Left lung (tissue), 14 donors: ENCODE measurements at places on chromosomes 12 and 14. TPM values are rescaled to one million over a fixed set of nuclear protein-coding genes. Genes with fewer than 3 reads are reported as not detected.
A peak's percentile ranks its signal among the peaks of the same experiment; 100 is the strongest.

- no peaks in the 10 kb centered on the region for H3K27me3 ChIP-seq
- H3K27ac ChIP-seq = peak overlapping the region; percentile 100
- H3K4me1 ChIP-seq = peaks cover 25% of the 10 kb centered on the region
- DNase-seq = no peak
- H3K36me3 ChIP-seq = no peaks in the 10 kb centered on the region
Observed at GRCh38 chr12:49189731-49190716, 1.1 kb upstream of the TUBA1A start.

Gene GLIPR1L1
- not detected for total RNA-seq

GRCh38 chr14:30873308-30874119 lies 845 bp upstream of the COCH start:
- peaks cover 76% of the 10 kb centered on the region for H3K27me3 ChIP-seq
- no peaks in the 10 kb centered on the region for H3K36me3 ChIP-seq
- no peak for DNase-seq

- no peak for DNase-seq
- H3K36me3 ChIP-seq = no peaks in the 10 kb centered on the region
- H3K27ac ChIP-seq = no peak overlapping the region
Observed at GRCh38 chr12:3881281-3881950, 8.2 kb upstream of the PARP11 start.

GRCh38 chr12:109463756-109464155 lies 13.3 kb downstream of the KCTD10 start:
- no peak overlapping the region for H3K4me3 ChIP-seq
- no peaks in the 10 kb centered on the region for H3K27me3 ChIP-seq
- DNase-seq = no peak
- H3K27ac ChIP-seq = peak overlapping the region; percentile 94
- no peaks in the 10 kb centered on the region for H3K36me3 ChIP-seq

DNA sequence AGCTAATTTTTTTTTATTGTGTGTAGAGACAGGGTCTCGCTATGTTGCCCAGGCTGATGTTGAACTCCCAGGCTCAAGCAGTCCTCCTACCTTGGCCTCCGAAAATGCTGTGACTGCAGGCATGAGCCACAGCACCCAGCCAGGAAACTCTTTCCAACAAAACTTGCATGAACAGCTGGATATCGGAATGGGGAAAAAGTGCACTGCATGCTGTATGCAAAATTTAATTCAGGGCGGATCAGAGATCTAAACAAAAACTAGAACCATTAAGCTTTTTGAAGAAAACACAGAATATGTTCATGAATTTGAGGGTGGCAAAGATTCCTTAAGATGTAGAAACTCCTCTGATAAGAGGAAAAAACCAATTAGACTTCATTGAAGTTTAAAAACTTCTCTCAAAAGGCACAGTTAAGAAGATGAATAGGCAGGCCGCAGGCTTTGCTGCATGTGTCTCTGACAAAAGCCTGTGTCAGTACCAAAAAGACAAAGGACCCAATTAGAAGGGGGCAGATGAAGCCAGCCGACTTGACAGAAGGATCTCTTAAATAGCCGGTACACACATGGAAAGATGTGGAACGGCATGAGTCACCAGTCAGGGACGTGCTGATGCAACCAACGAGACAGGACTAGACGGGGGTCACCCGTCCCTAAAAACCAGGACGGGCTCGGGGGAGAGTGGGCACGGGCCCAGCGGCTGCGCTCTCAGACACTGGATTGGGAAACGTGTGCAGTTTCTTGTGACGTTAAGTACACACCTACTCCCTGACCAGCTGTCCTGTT lies 34.8 kb upstream of the MMP17 start:
- H3K4me3 ChIP-seq = no peak overlapping the region
- no peak for DNase-seq
- no peaks in the 10 kb centered on the region for H3K27me3 ChIP-seq
- H3K27ac ChIP-seq = no peak overlapping the region
- no peaks in the 10 kb centered on the region for H3K36me3 ChIP-seq
- H3K4me1 ChIP-seq = peaks cover 11% of the 10 kb centered on the region

DNA sequence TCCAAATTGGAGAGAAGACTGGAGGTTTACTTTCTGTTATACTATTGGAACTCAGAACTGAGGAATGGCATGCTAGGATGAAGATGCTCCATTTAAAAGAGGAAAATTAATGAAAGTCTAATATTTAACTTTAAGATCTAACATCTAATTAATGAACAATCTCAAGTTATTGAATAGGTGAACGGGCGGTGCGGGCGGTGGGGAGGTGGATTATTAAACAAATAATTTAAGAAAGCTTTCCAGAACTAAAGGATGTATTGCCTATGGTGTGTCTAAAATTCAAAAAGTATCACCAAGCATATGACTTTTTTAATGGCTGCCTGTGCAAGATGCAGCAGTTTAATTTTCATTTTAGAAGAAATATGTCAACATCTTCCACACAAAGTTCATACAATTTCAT lies 1747.1 kb upstream of the SEL1L start:
- no peaks in the 10 kb centered on the region for H3K27me3 ChIP-seq
- H3K36me3 ChIP-seq = no peaks in the 10 kb centered on the region
- DNase-seq = no peak
- H3K4me1 ChIP-seq = no peaks in the 10 kb centered on the region

- H3K4me1 ChIP-seq = peaks cover 13% of the 10 kb centered on the region
- no peak for DNase-seq
- no peaks in the 10 kb centered on the region for H3K27me3 ChIP-seq
- H3K36me3 ChIP-seq = no peaks in the 10 kb centered on the region
- H3K27ac ChIP-seq = no peak overlapping the region
- H3K4me3 ChIP-seq = no peak overlapping the region
Observed at GRCh38 chr12:19572920-19573558, 133.7 kb downstream of the AEBP2 start.

- H3K27ac ChIP-seq = no peak overlapping the region
- H3K4me1 ChIP-seq = no peaks in the 10 kb centered on the region
- no peaks in the 10 kb centered on the region for H3K36me3 ChIP-seq
- no peak overlapping the region for H3K4me3 ChIP-seq
Observed at GRCh38 chr12:125518074-125518473, 452.8 kb downstream of the AACS start.

GRCh38 chr12:62520361-62520760 lies 53.7 kb downstream of the MON2 start:
- no peak overlapping the region for H3K4me3 ChIP-seq
- H3K27ac ChIP-seq = no peak overlapping the region
- no peaks in the 10 kb centered on the region for H3K4me1 ChIP-seq
- no peaks in the 10 kb centered on the region for H3K36me3 ChIP-seq
- H3K27me3 ChIP-seq = no peaks in the 10 kb centered on the region

- H3K27me3 ChIP-seq = no peaks in the 10 kb centered on the region
- DNase-seq = no peak
- no peaks in the 10 kb centered on the region for H3K36me3 ChIP-seq
- H3K4me3 ChIP-seq = no peak overlapping the region
- H3K27ac ChIP-seq = peak overlapping the region; percentile 71
Observed at GRCh38 chr12:26298785-26299621, 103.6 kb downstream of the SSPN start.

Gene BCAT1
- total RNA-seq = 131 TPM

GRCh38 chr14:89027097-89027740 lies 202.8 kb downstream of the TTC8 start:
- H3K4me3 ChIP-seq = peak overlapping the region; percentile 50
- DNase-seq = peak; percentile 52
- no peak overlapping the region for H3K27ac ChIP-seq

GRCh38 chr12:49369411-49370145 lies 2.3 kb downstream of the SPATS2 start:
- peak; percentile 15 for DNase-seq
- peaks cover 7% of the 10 kb centered on the region for H3K4me1 ChIP-seq
- no peaks in the 10 kb centered on the region for H3K36me3 ChIP-seq
- H3K4me3 ChIP-seq = no peak overlapping the region
- H3K27ac ChIP-seq = peak overlapping the region; percentile 44

DNA sequence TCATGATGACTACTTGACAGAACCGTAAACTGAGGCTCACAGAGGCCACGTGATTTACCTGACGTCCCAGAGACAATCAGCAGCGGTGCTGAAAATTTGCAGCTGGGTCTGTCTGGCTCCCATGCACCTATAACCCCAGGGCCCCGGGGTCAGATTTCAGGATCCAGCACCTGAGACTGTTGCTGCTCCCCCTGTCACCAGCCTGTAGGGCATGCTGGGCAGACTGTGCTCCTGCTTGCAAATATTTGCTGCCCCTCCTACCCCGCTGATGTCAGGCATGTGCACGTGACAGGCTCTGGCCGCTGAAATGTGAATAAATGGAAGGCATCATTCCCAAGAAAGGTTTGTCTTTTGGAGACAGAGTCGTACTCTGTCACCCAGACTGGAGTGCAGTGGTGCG lies 6.0 kb downstream of the MMAB start:
- no peak overlapping the region for H3K27ac ChIP-seq
- DNase-seq = no peak
- no peaks in the 10 kb centered on the region for H3K4me1 ChIP-seq
- H3K4me3 ChIP-seq = no peak overlapping the region
- H3K27me3 ChIP-seq = no peaks in the 10 kb centered on the region
- H3K36me3 ChIP-seq = no peaks in the 10 kb centered on the region

DNA sequence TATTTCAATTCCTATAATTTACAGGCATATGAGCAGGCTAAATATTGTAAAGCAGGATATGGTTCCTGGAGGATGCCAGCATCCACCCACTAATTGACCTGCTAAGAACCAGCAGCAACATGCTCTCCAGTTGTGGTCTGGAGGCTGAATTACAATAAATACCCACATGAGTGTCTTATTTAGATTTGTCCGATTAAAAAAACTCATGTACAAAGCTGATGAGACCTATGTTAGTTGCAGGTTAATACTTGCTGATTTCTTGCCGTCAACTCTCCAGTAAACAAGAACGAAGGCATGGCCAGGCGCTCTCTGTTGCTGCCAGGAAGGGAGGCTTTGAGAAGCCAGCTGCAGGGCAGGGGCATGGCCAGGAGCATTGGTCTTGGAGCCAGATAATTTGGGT lies 169.3 kb upstream of the PRICKLE1 start:
- H3K4me1 ChIP-seq = peaks cover 6% of the 10 kb centered on the region
- H3K27me3 ChIP-seq = no peaks in the 10 kb centered on the region
- H3K36me3 ChIP-seq = no peaks in the 10 kb centered on the region
- no peak for DNase-seq
- no peak overlapping the region for H3K4me3 ChIP-seq

Gene CD27
- total RNA-seq = 1.6 TPM

Gene SAMD4A
- total RNA-seq = 40.5 TPM

Gene PLEK2
- total RNA-seq = 2.8 TPM
